ENCODE measurements at places on chromosomes 2 and 18. TPM values are rescaled to one million over a fixed set of nuclear protein-coding genes. Genes with fewer than 3 reads are reported as not detected.

The FSHR gene
- total RNA-seq: not detected

DNA sequence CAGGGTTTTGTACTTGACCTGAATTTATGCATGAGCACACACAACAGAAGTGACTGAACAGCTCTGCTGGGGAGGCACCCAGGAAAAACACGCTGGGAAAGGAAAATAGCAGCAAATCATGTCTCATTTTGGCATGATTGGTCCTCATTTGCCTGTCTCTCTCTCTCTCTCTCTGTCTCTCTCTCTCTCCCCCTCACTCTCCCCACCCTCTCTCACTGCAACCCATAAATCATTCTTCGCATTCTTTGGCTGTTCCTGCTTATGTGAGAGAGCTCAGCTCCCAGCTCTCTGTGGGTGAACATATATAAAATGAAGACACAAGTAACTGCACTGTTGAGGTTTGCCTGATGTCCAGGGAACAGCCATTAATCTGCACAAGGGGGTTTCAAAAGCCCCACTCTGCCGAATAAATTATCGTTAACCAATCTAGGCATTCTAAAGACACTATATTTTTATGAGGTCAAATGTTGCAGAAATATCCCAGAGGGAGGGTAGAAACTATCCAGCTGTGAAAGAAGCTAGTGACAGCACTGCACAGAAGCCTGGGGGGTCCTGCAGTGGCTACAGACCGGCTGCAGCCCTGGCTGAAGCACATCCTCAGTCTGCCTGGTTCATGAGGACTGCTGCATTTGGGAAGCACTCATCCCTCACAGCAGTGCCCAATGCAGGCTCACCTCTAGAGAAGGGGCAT, 260.3 kb downstream of the AFF3 start:
- no peaks in the 10 kb centered on the region for H3K4me1 ChIP-seq
- H3K4me3 ChIP-seq: no peak overlapping the region
- no peaks in the 10 kb centered on the region for H3K36me3 ChIP-seq
- DNase-seq: no peak
- H3K27ac ChIP-seq: no peak overlapping the region

GRCh38 chr2:156038021-156038420, 294.5 kb downstream of the NR4A2 start:
- DNase-seq: no peak
- H3K4me1 ChIP-seq: no peaks in the 10 kb centered on the region
- no peak overlapping the region for H3K27ac ChIP-seq
- no peaks in the 10 kb centered on the region for H3K36me3 ChIP-seq
- no peak overlapping the region for H3K4me3 ChIP-seq

GRCh38 chr2:54871457-54872107, 148.1 kb downstream of the EML6 start:
- H3K4me1 ChIP-seq: peaks cover 9% of the 10 kb centered on the region
- H3K36me3 ChIP-seq: no peaks in the 10 kb centered on the region
- H3K27ac ChIP-seq: no peak overlapping the region
- no peak overlapping the region for H3K4me3 ChIP-seq

DNA sequence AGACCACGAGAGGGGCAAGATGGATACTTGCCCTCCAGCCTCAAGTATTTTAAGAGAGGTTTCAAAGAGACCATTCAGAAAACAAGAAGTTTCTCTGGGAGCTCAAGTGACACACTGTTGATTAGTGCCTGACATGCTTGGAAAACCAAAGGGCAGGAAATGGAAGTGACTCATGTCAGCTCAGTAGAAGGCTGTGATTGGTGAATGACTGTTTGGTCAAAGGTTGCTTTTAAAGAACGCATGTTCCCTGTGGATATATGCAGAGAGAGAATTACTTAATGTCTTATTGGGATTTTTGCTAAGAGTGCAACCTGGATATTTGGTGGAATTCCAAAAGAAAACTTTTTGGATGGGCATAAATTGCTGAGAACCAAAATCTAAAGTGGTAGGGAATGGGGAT, 549.9 kb downstream of the XIRP2 start:
- no peak overlapping the region for H3K27ac ChIP-seq
- no peaks in the 10 kb centered on the region for H3K36me3 ChIP-seq
- no peaks in the 10 kb centered on the region for H3K27me3 ChIP-seq
- H3K4me3 ChIP-seq: no peak overlapping the region

DNA sequence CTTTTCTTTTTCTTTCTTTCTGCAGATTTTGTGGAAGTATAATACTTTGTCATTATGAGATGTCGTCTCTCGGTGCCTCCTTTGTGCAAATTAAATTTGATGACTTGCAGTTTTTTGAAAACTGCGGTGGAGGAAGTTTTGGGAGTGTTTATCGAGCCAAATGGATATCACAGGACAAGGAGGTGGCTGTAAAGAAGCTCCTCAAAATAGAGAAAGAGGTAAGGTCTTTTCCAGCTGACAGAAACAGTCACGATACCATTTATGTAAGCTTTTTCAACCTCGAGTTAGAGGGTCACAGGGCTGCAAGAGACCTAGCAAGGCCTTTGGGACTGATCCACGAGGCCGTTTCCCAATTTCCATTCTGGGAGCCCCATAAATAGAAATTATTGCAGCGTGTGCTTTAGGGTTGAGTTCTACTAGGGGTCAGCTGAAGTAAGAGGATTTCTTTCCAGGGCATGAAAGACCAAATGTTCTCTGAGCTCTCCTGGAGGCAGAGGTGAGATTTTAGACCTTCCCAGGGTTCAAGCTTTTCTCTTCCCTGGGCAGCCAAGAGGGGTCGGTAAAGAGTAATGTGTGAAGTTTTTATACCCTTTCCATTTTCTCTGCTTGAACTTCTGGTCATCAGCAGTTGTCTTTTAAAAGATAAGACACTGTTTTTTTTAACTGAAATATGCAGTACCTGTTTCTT, 15.5 kb downstream of the MAP3K20 start:
- no peak overlapping the region for H3K4me3 ChIP-seq
- no peak overlapping the region for H3K27ac ChIP-seq
- peaks cover 7% of the 10 kb centered on the region for H3K27me3 ChIP-seq
- DNase-seq: no peak

The TTC27 gene
- total RNA-seq: 30.1 TPM

The ANKRD30B gene
- not detected for total RNA-seq

- H3K36me3 ChIP-seq: no peaks in the 10 kb centered on the region
- H3K27ac ChIP-seq: no peak overlapping the region
- no peaks in the 10 kb centered on the region for H3K4me1 ChIP-seq
- H3K4me3 ChIP-seq: no peak overlapping the region
Measured at GRCh38 chr2:153132418-153132817, 346.1 kb downstream of the RPRM start.

The REG1B gene
- total RNA-seq: not detected

GRCh38 chr2:22807872-22808271, 577.1 kb upstream of the KLHL29 start:
- no peak overlapping the region for H3K4me3 ChIP-seq
- H3K27me3 ChIP-seq: no peaks in the 10 kb centered on the region
- H3K4me1 ChIP-seq: no peaks in the 10 kb centered on the region
- no peak for DNase-seq
- H3K36me3 ChIP-seq: no peaks in the 10 kb centered on the region

- no peak overlapping the region for H3K27ac ChIP-seq
- H3K4me1 ChIP-seq: no peaks in the 10 kb centered on the region
- H3K4me3 ChIP-seq: no peak overlapping the region
- no peak for DNase-seq
Measured at GRCh38 chr2:3039188-3040065, 338.2 kb downstream of the EIPR1 start.

The ABCB11 gene
- not detected for total RNA-seq
